ENCODE measurements at places on chromosomes 3 and 15.
A peak's percentile ranks its signal among the peaks of the same experiment; 100 is the strongest.

- no peak for DNase-seq
Observed at GRCh38 chr3:112128843-112129727, 4.0 kb downstream of the GCSAM start.

DNA sequence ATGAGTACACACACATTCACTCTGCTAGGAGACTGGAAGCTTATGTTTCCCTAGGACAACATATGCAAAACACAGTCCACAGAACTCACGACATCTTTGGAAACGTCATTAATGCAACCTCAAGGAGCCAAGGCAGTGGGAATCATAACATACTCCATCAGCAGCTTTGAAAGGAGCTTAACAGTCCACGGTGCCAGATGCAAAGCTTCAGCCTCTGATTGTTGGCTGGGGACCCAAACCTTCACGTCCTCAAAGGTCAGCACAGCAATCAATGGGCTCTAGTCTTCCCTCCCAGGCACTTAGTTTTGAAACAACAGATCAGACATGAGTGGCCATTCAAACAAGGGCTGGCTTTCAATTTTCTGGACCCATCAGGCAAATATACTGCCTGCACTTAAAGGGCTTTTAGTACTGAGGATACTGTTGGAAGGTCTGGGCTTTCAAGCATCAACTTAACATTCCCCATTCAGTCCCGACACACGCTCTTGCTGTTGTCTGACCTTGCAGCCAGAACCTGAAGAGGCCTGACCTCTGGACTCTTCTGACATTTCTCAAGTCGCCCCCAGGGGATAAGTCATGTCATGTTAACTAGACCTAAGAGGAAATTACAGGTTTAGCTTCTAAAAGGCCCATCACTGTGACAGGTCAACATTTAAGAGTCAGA, 223.0 kb downstream of the PDZRN3 start:
- DNase-seq = no peak

- DNase-seq = no peak
Observed at GRCh38 chr15:98308117-98308516, 340.2 kb upstream of the IGF1R start.

DNA sequence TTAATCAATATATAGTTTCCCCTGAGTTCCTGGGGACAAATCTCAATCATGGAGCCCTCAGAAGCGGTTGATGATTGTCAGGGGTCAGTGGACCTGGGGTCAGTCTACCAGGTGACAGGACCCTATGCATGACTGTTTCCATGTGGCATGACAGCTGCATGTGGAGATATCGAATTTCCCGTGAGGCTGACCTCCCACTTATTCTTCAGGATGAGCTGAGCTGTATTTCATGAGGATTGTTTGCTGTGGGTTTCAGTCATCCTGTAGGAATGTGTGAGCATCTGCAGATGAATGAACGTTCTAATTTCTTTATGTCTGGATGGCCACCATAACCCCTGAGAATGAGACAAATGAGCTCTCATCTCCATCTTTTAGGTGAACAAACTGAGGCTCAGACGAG, 93.0 kb upstream of the HES1 start:
- peak; percentile 77 for DNase-seq

DNA sequence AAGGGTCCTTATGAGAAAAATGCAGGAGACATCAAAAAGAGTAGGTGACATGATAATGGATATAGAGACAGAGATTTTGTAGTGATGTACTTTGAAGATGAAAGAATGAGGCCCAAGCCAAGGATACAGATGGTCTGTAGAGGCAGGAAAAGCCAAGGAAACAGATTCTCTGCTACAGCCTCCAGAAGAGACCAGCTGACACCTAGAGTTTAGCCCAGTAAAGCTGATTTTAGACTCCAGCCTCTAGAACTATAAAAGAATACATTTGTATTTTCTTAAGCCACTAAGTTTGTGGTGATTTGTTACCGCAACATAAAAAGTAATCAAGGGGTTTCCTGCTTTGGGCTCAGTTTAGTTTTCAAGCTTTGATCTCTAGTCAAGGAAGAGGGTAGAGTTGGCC, 64.8 kb downstream of the STRIT1 start:
- DNase-seq = no peak

GRCh38 chr3:102125197-102125993, 276.1 kb downstream of the NFKBIZ start:
- no peak for DNase-seq

- DNase-seq = no peak
Observed at GRCh38 chr3:76063019-76063418, 277.7 kb upstream of the ZNF717 start.

DNA sequence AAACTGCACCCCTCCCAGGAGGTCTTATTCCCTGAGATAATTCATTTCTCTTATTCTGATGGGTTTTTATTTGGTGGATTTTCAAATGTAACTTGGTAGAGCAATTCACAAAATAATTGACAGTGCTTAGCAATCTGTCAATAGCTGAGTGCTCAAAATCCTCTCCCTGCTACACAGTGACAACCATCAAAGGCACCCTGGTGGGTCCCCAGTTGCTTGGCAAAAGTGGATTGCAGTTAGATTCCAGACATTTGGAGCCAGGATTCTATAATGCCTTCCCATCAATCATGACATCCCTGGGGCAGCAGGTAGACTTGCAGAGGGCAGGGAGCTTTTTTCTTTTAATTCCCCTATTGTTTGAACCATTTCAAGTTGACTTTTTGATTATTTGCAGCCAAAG, 59.0 kb downstream of the FHIT start:
- no peak for DNase-seq

GRCh38 chr3:83890763-83891135, 1068.0 kb upstream of the CADM2 start:
- DNase-seq = no peak

GRCh38 chr3:30231277-30232141, 374.9 kb upstream of the TGFBR2 start:
- no peak for DNase-seq

- no peak for DNase-seq
Observed at GRCh38 chr3:123448536-123449101, at the start of gene ADCY5. Gene ADCY5, minus strand, starts transcription at chr3:123449090. Its CDS starts 545 bp downstream, at chr3:123448545.

DNA sequence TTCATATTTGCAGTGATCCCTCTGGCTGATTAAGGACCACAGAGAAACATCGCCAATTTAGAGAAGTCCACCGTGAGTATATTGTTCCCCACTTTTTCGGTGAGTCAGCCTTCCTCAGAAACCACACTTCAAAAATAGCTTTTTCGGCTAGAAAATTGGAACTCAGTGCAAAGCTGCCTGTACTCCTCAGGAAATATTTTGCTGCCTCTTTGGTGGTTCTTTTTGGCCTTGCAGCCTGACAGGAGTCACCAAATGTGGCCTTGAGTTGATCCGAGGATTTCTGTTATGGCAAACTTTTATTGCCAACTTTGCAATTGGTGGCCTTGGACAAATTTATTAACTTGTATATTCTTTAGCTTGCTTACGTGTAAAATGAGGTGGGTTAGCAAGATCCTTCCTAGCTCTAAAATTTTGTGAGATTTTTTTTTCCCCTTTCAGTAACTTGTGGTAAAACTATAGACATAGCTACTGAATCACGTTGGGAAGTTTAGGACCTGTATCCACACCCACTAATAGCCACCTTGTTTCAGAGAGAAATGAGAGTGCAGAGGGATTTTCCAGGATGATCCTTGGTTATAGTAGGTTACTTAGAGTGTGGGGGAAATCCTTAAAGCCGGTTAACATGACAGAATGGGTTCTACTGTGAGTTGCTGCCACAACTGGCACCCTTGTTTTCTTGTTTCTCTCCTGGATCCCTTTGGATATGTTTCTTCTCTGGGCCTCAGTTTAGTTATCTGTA, 9.9 kb downstream of the ARL6IP5 start:
- no peak for DNase-seq

- no peak for DNase-seq
Observed at GRCh38 chr3:43394041-43394554, 107.8 kb downstream of the SNRK start.
